ENCODE measurements at places on chromosomes 3 and 15.

GRCh38 chr15:58498821-58499580 is 67.2 kb downstream of the LIPC start:
- DNase-seq = peak; percentile 100

DNA sequence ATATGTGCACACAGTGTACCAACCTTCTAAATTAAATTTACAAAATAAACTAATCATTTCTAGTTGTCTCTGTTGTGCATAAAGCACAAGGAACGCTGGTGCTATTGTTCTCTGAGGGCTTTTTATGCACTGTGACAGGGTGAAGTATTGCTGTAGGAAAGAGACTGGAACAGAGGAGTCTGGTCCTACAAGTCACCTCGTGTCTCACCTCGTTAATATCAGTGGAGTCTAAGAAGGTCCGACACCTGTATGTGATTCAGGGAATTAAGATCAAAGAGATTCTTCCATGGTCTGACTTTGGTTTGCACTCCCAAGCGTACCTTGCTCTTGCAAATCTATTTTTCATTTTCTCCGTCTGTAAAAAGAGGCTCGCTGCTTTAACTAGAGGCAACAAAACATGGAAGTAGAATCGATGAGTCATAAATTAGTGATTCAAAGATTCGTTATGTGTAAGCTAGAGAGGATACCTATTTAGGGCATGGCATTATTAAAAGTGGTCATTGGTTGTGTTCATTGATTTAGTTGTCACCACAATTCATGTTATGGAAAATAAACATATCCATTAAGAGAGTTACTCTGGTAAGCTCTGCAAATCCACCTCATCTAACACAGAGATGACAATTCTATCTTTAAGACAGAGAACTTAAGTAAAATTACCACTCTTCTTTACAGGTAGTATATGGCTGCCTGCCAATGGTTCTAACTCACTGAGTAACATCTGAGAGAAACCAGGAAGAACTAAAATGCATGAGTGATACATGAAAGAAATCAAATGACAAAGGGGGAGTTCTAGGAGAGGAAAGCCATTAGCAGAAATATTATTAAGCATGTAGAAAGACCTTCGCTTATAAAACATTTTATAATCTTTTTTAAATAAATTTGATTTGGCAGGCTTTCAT is 219.4 kb upstream of the GBE1 start:
- DNase-seq = peak; percentile 32

DNA sequence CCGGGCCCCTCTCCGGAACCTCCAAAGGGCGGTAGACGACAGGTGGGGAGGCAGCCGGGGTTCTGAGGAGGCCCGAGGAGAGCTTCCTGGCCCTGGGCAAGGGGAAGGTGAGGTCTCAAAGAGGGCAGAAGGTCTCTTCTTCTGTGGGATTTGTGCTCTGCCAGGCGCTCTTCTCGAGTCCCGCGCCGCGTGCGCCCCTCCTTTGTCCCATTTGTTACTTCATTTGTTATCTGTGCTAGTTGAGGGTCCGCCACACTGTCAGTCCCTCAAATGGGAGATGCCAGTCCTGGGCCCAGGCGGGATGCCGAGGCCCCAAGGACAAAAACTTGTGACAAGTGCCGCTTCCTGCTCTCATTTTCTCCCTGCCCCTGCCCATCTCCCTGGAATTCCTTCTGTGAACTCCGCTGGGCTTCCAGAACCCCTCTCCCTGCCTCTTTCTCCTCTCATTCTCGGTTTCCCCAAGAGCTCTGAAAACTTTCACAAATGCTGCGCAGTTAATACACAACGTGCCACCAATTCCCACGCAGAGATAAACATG is 1.5 kb downstream of the ST8SIA2 start:
- no peak for DNase-seq

GRCh38 chr3:183375787-183376186 is 52.6 kb downstream of the MCF2L2 start:
- DNase-seq = no peak

DNA sequence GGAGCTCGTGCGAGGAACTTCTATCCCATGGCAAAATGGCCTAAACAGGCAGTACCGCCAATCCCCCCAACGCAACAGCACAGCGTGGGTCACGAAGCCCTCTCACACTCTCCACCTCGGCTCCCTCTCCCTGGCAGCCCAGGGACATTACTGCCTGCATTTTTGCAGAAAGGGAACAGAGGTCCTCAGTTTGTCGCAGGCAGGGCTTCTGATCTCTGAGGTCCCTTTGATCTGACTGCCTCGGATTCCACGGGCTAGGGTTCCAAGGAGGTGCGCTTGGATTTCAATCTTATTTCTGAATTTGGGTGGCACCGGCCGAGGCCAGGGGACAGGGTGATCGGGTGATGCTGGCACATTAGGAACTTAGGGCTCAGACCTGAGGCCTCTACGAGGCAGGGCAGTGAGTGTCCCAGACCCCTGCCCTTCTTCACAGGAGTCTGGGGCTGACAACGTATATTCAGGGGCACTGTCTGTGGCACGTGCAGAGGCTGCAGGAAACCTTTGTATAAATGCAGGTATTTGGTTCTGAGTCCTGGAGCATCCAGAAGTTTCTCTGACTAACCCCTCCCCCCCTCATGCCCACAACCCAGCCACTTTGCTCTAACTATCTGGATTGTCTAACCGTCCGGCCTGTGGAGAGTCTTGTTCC is 197.9 kb downstream of the XXYLT1 start:
- DNase-seq = no peak

DNA sequence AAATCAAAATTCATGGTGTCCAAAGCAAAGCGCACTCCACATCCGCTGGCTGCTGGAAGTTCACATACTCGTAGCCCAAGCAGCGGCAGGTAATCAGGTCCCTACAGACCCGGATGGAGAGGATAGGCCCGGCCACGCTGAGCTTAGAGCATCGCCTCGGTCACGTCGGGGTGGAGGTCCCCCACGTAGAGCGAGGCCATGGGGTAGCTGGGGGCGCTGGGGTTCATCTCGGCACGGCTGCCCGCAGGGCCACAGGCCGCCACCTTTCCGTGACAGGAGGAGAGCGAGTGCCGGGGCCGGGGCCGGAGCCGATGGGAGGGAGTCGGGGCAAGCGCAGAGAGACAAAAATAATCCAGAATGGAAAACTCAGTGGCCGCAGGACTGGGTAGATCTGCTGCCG is 16.1 kb upstream of the STRIT1 start:
- no peak for DNase-seq

GRCh38 chr15:73352082-73352481 is 16.7 kb downstream of the HCN4 start:
- no peak for DNase-seq

DNA sequence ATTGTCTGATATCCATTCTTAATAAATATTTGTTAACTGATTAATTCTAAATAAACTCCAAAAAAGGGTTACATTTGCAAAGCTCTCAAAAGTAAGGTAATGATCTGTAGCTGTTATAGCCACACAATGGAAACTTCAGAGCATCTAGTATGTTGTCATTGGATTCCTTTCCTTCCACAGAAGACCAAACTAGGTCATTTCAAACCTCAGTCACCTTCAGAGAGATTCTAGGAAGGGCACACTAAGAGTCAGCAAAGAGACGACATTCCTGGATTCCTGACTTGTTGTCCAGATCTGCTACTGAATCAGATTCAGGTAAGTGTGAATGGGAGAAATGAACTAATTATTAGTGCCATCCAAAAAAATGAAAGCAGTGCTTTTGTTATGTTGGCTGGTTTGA is 3.0 kb upstream of the COL8A1 start:
- DNase-seq = peak; percentile 57

GRCh38 chr15:68126396-68126795 is 72.3 kb downstream of the PIAS1 start:
- DNase-seq = no peak
